ENCODE measurements at places on chromosomes 7 and 10.

GRCh38 chr10:49834976-49835375 is 72.9 kb upstream of the OGDHL start:
- no peak for DNase-seq

GRCh38 chr7:17690030-17690429 is 250.3 kb downstream of the SNX13 start:
- peak; percentile 15 for DNase-seq

- DNase-seq, result no peak
Measured at GRCh38 chr7:116706668-116707126, 34.7 kb downstream of the MET start.

GRCh38 chr7:25028370-25029021 is 48.5 kb upstream of the OSBPL3 start:
- no peak for DNase-seq

DNA sequence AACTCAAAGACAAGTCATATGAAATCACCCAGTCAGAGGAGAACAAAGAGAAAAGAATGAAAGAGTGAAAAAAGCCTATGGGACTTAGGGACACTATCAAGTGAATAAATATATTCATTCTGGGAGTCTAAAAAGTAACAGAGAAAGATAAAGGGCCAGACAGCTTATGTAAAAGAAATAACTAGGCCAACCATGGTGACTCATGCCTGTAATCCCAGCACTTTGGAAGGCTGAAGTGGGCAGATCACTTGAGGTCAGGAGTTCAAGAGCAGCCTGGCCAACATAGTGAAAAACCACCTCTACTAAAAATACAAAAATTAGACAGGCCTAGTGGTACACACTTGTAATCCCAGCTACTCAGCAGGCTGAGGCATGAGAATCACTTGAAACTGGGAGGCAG is 154.7 kb upstream of the TMEM106B start:
- no peak for DNase-seq

- DNase-seq, result no peak
Measured at GRCh38 chr7:136566491-136566890, 302.0 kb upstream of the CHRM2 start.

- no peak for DNase-seq
Measured at GRCh38 chr10:119533473-119533872, 9.0 kb downstream of the RGS10 start.

GRCh38 chr7:35697414-35698175 is 2.7 kb upstream of the HERPUD2 start:
- DNase-seq, result no peak

GRCh38 chr7:93196336-93196735 is 29.9 kb downstream of the HEPACAM2 start:
- DNase-seq, result no peak

DNA sequence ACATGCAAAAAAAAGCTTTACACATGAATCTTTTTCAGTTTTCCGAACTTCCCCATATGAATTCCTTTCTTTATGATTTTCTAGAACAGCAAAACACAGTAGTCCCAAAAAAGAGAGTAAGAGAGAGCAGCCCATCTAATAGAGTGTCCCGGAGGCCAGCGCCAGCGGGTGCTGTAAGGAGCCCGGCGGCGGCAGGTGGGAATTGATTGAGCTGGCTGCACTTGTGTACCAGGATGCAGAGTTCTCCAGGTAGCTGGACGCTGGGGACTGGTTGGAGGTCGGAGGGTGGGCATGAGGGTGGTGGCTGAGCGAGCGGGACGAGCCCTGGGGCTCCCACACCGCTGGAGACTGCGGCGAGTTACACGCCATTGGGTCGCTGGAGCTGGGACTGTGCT is 4.0 kb downstream of the DLX5 start:
- no peak for DNase-seq

DNA sequence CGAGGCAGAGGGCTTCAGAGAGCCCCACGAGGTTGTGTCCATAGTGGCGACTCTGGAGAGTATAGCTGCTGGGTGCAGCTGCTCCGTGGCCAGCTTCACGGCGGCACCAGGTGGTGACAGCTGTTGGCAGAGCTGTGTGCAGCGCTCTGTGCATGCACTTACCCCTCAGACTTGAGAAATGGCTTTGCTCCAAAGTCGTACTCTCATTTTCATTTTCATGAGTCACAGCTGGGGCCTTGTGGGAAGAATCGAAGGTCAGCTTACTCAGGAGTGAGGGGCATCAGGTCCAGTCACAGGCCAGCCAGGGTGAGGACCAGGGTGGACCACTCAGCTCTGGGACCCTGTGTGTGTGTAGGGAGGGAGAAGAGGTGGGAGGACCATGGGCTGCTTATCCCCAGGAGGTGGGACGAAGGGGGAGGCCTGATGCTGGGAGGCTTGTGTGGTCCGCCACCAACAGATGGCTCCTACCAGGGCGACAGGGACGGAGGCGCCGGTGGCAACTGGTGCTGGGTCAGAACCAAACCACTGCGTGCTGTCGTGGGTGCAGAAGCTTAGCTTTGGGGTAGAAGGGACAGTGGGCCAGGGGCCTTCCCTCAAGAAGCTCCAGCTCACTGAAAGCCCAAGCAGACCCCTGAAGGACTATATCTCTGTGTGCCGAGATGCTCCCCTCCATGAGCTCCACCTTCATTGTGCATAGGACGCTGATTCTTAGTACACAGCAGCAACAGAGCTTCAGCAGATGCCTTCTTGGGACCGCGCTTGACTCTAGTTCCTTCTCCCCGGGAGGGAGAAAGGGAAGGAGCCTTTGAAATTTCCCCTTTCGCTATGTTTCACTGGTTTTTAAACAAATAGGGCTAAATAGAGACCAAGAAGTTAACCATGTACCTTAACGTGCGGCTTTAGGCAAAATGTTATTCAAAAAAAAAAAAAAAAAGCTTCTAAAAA is 225.0 kb downstream of the CELF2 start:
- DNase-seq, result peak; percentile 61

DNA sequence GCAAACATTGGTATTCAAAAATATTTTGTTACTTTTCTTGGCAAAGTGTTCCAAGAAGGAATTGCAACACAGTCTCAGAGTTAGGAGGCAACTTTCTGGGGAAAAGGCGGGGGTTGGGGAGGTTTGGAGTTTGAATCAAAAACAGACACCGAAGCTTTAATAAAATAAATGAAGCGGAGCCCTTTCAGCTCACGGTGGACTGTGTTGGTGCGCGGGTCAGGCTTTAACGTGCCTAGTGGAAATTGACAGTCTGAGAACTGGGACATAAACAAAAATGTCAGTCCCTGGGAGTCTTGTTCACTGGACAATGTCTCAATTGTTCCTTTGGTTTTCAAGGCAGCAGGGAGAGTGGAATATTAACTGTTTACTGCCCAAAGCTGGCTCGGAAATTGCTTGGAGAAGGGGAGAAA is 109.3 kb downstream of the TCF7L2 start:
- no peak for DNase-seq

DNA sequence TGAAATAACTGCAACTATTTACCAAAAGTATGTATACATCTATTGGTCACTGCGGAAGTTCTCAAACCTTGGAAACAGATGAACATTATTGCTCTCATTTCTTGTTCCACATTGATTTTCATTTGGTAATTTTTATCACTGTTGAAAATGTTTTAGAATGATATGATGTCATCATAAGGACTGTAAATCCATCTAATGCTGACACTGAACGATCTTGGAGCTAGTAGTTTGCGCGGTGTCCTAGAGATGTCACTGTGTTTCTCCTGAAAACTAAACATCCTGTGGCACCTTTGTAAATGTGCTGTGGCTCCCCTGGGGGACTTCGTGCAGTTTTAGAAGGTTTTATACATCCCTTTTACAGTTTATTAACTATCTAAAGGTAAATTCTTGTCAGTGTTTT is 73.5 kb downstream of the DNAJB9 start:
- DNase-seq, result no peak

GRCh38 chr7:131365838-131366237 is 38.2 kb downstream of the MKLN1 start:
- no peak for DNase-seq

- DNase-seq, result no peak
Measured at GRCh38 chr10:70722820-70723424, 50.6 kb downstream of the ADAMTS14 start.

- DNase-seq, result no peak
Measured at GRCh38 chr7:130667593-130668257, 823 bp downstream of the COPG2 start.

GRCh38 chr7:33050535-33051318 is 11.8 kb downstream of the NT5C3A start:
- DNase-seq, result no peak

GRCh38 chr10:118904286-118904685 is 125.2 kb upstream of the NANOS1 start:
- DNase-seq, result no peak

DNA sequence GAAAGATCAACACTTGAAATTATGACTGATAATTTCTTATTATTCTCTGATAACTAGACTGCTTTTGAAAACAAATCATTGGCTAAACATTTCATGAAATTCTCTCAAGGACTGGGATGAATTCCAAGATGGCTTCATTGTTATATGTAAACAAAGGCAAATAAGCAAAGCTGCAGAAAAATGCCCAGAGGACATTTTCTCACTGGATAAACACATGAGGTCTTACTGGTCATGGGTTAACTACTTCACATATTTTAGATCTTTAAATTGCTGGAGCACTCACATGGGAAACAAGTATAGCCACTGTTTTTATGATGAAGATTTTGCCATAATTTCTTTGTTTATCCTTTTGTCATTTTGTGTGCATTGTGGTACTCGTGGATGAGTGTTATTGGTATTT is 239.1 kb downstream of the PHF14 start:
- no peak for DNase-seq

DNA sequence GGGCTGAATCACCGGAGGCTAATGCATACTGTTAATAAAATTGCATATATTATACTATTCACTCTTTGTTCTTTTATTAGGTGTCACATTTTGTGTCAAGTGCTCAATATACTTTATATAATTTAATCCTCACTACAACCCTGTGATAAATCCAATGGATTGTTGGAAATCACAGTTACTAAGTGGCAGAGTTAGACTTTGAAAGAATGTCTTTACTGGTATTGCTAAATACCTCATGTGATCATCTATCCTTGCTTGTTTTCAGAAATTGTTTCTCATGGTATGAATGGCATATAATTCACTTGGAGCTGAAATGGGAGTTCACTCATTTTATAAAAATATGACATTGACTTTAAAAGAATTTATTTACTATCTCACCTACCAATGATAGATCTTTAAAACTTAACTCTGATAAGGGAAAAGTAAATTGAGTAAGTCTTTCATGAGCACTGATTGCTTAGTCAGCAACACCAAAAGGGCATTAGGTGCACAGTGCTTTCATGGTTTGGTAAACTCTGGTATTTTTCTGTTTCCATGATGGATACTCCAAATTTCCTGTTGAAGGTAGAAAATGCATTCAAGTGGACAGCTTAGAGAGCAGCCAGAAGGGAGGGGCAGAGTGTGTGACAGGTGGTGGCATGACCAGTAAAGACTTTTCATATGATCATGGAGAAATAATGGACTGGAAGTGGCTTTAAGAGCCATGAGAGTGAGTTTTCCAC is 22.6 kb downstream of the ENKUR start:
- no peak for DNase-seq

DNA sequence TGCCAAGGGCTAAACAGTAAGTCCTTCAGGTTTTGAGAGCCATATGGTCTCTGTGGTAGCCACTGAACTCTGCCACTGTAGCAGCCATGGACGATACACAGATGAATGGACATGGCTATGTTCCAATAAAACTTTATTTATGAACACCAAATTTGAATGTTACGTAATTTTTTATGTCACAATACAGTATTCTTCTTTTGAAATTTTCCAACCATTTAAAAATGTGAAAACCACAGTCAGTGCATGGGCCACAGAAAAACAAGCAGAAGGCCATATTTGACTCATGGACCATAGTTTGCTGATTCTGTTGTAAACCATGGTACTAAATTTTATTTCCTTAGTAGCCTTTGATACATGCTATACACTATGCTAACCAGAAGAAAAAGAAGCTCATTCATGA is 361.8 kb downstream of the MAGI2 start:
- no peak for DNase-seq

GRCh38 chr10:132907821-132908620 is 34.3 kb downstream of the CFAP46 start:
- no peak for DNase-seq

- no peak for DNase-seq
Measured at GRCh38 chr7:51187941-51188340, 128.7 kb downstream of the COBL start.

DNA sequence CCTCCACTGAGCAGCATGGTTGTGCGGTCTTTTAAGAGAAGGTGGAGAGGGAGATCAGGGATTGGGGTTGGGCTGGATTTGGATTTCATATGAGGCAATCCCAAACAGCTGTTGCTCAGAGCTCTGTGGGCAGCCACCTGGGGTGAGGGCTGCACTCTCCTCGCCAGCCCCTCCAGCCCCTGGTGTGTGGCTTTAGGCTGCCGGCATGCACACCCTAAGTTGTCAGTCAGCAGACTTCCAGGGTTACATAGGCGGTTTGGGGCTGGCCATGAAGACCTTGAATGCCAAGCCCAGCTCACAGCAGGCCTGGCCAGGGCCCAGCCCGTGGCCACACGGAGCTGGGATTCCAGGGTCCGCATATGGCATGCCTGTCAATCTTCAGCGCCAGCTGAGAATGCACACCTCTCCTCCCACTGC is 54.8 kb downstream of the ZMIZ1 start:
- no peak for DNase-seq

- DNase-seq, result no peak
Measured at GRCh38 chr10:61452655-61453641, at the start of gene TMEM26. TMEM26 (minus strand) TSS chr10:61453381; CDS start chr10:61453081, 300 bp downstream.

- DNase-seq, result no peak
Measured at GRCh38 chr7:122433765-122434164, 129.2 kb upstream of the FEZF1 start.

GRCh38 chr7:90688810-90689209 is 92.7 kb downstream of the CDK14 start:
- no peak for DNase-seq

GRCh38 chr10:72090326-72090725 is 2.0 kb upstream of the SPOCK2 start:
- DNase-seq, result no peak

- no peak for DNase-seq
Measured at GRCh38 chr10:114397651-114398145, 6.6 kb downstream of the AFAP1L2 start.

DNA sequence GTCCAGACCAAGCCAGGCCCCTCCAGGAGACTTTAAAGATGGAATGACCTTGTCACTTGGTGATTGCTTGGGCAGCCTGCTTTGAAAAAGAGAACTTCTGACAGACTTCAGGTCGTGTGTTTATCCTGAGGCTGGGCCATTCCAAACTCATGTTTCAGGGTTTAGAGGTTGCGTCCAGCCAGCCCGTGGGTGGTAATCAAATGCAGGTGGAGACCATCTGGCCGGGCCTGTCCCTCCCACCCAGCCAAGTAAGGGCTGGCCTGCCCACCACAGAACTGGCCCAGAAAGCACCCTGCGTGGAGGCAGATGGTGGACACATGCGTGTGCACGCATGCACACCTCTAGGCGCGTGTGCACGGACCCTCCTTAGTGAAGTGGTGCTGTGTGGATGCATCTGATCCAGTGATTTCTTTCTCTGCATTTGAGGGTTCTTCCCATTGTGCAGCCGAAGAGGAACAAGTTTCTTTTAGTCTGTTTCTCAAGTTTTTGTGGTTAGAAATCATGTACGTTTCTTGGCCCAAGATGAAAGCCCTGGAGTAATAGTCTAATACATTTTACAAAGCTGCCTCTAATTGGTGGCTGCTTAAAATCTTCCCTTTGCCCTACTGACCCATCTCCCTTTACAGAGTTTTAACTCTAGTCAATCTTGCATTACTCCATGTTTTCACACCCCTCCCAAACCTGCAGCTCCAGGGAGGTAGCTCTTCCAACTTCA is 43.0 kb downstream of the SUFU start:
- DNase-seq, result no peak

Measured in GM13976 (cell line).